Stimulated activated CD4-positive, alpha-beta T cell treated with anti-CD3 and anti-CD28 coated beads, Interleukin-12 subunit alpha, Interleukin-12 subunit beta, amount 100 ng/mL, for 4 hours (primary cell): ENCODE measurements at places on chromosomes 12 and 14.
A peak's percentile ranks its signal among the peaks of the same experiment; 100 is the strongest.

DNA sequence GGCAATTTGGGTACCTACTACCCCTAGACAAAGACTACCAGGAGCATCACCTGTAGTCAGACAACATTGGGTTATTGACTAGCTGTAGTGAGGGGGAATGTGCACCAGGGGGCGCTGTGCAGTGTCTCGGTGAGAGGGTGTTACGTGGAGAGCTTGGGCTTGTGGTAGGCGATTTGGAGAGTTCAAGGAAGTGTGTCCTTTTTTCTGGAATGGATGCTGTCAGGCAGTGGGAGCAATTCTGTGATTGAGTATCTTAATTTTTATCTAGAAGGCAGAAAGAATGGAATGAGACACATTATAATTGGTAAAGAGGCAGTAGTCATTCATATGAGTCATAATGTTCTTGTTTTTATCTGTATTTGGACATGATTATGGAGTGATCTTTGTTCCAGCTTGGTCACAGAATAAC, 187.7 kb downstream of the GALC start:
- DNase-seq, result peak; percentile 40

DNA sequence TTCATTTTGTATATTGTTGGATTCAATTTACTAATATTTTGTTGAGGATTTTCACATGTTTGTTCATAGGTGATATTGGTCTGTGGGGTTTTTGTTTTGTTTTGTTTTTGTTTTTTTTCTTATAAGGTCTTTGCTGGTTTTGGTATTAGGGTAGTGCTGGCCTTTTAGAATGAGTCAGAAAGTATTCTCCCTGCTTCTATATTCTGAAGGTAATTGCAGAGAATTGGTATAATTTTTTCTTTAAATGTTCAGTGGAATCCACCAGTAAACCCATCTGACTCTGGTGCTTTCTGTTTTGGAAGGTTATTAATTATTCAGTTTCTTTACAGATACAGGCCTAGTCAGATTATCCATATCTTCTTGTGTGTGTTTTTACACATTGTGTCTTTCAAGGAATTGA, 8.9 kb downstream of the TOGARAM1 start:
- DNase-seq, result no peak

DNA sequence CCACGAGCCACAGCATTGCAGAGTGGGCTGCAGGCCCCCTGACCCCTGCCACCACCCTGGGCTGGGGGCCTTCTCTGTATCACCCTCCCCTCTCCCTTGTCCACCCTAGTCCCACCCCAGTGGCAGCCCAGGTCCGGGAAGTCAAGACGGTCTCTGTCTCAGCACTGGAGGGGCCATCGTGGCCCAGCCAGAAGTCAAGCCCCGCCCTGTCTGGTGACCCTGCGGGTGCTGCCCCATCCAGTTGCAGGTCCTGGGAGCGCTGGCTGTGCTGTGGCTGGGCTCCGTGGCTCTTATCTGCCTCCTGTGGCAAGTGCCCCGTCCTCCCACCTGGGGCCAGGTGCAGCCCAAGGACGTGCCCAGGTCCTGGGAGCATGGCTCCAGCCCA, 2.7 kb downstream of the PLD4 start:
- DNase-seq, result no peak

- no peak for DNase-seq
These were observed 212.9 kb upstream of the FAR2 start for GRCh38 chr12:28936221-28936620.
